ENCODE measurements at places on chromosomes 1 and 21. TPM values are rescaled to one million over a fixed set of nuclear protein-coding genes. Genes with fewer than 3 reads are reported as not detected.
A peak's percentile ranks its signal among the peaks of the same experiment; 100 is the strongest.

- peak; percentile 71 for ATAC-seq
Measured at GRCh38 chr1:230153641-230154296, 86.7 kb downstream of the GALNT2 start.

DNA sequence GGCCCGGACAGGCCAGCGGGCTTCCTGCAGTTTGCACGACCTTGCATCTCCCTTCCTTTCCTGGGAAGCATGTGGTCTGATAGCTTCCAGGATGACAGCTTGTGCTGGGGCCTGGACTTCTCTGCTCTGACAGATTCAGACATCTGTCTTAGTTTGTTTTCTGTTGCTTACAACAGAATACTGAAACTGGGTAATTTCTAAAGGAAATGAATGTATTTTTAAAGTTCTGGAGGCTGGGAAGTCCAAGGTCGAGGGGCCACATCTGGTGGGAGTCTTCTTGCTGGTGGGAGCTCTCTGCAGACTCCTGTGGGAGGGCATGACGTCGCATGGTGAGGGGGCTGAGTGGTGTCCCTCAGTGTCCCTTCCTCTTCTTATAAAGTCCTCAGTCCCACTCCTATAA, 35.3 kb upstream of the TENT5B start:
- ATAC-seq = no peak

DNA sequence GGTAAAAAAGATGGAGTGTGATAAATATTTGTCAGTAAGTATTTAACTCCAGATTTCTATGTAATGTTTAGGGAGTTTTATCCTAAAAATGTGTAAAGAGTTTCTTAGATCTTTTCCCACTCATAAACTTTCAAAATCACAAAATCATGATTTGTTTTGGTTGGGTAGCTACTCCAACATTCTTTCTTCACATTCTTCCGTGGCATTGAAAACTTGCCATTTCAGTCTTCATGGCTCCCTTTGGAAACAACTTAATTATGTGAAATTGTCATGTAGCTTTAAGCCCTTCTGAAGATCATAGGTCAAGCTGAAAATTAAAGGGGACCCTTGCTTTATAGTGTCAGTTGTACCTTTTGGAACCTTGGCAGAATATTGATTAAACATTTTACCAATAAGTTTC, 73.2 kb downstream of the ADGRL2 start:
- ATAC-seq = no peak

DNA sequence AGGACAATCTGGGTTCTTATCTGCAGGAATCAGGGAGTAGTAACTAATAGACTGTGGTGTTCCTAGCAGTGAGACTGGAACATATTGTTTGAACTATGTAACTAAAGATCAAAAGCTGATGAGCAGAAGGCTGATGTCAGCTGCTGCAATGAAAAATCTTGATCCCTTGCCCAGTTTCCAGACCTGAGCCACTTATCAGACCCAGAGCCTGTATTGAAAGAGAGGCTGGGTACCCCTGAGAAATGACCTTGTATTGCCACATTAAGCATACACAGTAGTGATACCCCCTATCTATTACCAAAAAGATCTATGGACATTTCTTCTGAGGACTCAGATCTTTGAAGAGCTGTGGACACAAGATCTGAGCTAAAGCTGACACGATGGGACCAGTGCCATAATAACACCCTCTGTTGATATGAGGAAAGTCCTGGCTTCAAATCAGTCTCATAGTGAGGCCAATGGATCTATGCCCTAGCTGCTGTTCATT, 178.0 kb upstream of the GALNT2 start:
- no peak for ATAC-seq

GRCh38 chr1:156852418-156852874, 6.5 kb downstream of the INSRR start:
- ATAC-seq = no peak

ANGPTL3 gene
- total RNA-seq = not detected

GRCh38 chr1:20183616-20184271, 2.2 kb upstream of the UBXN10 start:
- ATAC-seq = no peak

- ATAC-seq = no peak
Measured at GRCh38 chr1:101798417-101798816, 198.3 kb downstream of the OLFM3 start.

FAM72D gene
- total RNA-seq = 0.15 TPM

DNA sequence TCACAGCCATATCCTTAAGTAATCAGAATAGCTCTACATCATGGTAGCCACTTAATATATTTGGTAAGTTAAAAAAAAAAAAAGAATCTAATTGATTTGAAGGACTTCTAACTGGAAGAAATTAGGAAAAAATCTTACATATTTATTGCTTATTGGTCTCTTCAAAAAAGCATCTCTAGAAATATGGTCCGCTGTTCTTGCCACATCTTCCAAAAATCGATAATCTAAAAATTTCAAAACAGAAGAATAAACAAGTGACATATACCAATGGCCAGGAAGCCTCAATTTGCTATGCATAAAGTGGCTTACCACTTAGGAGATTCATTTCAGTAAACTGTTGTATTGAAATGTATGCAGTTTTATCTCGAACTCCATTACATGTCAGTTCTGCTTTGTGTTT, 2.3 kb downstream of the ZNHIT6 start:
- ATAC-seq = no peak

- ATAC-seq = no peak
Measured at GRCh38 chr1:164999146-164999545, 357.4 kb downstream of the LMX1A start.

DNA sequence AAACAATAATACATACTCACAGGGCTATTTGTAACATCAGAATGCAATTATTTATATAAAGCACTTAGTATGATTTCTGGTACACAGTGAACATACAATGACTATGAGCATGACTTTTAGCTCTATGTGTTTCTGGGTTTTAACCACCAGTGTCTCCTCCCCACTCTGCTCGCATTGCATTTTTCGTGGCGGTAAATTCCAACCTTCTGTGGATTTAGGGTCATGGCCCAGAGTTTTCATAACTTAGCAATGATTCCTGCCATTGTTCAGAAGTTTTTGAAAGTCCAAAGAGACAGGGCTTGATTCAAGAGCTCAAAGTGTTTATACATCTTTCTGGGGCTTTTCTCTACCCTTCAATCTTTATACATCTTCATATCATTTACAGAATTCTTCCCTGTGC, 191.3 kb downstream of the BACH1 start:
- no peak for ATAC-seq

IKBKE gene
- total RNA-seq = 2.2 TPM

DNA sequence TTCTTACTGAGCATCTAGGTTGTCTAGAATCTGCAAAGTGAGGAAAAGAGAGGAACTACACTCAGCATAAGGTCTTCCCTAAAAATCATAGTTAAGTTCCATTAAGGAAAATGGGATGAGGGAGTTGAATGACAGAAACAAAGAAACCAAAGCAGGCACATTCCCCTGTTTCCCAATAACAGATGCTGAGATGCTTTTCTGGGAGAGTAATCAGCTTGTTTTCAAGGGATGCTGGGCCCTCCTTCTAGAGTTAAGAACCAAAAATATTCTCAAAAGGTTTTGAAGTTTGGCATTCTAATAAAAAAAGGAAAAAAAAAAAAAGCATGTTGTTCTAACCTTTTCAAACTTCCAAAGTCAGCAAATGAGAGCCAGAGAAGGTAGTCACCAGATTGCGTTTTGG, 105.2 kb upstream of the ZNF648 start:
- no peak for ATAC-seq

DNA sequence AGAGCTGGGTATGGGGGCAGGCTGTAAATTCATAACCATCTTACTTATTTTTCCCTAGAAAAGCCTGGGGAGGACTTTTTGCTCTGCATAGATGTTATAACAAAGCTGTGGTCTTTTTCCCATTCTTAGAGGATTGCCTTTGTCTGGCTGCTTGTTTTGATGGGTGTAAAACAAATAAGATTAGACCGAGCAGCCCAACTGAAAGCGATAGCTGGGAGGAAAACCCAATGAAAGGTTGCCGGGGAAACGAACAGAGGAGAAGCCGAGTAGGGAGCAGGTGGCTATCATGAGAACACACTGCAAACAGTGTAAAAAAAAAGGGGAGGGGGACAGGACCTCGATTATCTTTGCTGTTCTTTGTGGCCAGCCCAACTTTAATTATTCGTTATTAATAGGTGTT, 1.9 kb downstream of the ELAVL4 start:
- ATAC-seq = no peak

GRCh38 chr1:84972377-84972987, 24.4 kb downstream of the MCOLN2 start:
- ATAC-seq = no peak

GCSAML gene
- 0.81 TPM for total RNA-seq

MX2 gene
- 14.6 TPM for total RNA-seq

GRCh38 chr1:97986041-97987005, 65.5 kb upstream of the DPYD start:
- no peak for ATAC-seq

PRAMEF5 gene
- not detected for total RNA-seq

OR6N2 gene
- total RNA-seq = not detected

DNA sequence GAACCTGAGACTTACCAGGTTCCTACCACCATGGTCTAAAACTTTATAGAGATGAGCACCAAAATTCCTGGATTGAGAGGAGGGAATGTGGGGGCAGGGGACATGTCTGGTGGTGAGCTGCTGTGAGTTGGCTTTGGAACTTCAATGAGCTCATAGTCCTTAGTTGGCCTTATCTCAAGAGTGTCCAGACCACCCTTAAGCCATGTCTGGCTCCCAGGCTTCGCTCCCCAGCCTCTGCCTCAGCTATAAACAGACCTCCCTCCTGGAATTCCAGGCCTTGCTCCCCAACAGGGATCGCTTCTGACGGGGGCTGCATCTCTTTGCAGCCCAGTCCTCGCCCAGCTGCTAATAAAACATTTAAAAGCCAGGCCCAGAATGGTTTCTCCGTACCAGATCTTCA, 19.5 kb downstream of the ATF3 start:
- no peak for ATAC-seq

COL16A1 gene
- 145 TPM for total RNA-seq

- ATAC-seq = no peak
Measured at GRCh38 chr1:76299036-76299435, 224.5 kb downstream of the ST6GALNAC3 start.

- no peak for ATAC-seq
Measured at GRCh38 chr21:18987520-18988026, 584.0 kb upstream of the TMPRSS15 start.

DNA sequence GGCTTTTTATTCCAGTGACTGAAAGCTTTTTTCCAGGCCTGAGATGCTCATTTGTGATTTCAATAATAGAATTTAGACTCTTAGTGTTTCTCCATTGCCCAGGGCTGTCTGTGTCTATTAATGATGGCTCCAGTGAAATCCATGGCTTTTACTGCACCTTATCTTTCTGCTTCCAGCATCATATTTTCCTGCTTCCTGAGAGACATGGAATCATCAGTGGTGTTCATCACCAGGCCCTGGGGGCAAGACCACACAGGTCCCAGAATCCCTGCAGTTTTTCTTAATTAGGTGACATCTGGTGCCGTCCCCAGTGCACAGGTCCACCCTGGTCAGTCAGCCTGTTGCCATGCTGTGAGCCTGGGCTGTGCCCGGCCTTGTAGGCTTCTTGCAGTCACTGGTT, 15.5 kb downstream of the NT5C1A start:
- no peak for ATAC-seq

DNA sequence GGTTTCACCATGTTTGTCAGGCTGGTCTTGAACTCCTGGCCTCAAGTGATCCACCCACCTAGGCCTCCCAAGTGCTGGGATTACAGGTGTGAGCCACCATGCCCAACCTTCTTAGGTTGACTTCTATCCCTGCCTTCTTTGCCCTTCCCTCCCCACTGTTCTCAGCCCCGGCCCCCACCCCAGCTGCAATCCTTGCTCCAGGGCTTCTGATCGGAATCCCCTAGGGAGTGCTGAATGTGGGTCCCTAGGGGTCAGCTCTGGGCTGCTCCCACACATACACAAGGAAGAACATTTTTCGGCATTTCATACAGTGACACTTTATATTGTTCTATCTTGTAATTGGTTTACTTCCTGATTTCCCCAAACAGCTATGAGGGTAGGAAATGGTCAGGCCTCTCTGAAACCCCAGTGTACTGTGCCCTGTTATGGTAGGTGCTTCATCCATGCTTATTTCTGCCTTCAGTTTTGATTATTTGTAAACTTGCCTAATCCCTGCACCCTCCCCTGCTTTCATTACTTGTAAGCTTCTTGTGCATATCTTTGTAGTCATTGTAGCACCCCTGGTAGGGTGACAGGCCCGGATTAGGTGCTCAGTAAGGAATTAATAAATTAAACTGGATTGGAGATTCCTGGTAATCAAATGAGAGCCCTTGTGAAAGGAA, 5.8 kb upstream of the SRP9 start:
- ATAC-seq = no peak

- ATAC-seq = no peak
Measured at GRCh38 chr1:13535227-13535626, 21.4 kb upstream of the LRRC38 start.

- ATAC-seq = no peak
Measured at GRCh38 chr1:226095286-226095685, 32.8 kb downstream of the H3-3A start.

DNA sequence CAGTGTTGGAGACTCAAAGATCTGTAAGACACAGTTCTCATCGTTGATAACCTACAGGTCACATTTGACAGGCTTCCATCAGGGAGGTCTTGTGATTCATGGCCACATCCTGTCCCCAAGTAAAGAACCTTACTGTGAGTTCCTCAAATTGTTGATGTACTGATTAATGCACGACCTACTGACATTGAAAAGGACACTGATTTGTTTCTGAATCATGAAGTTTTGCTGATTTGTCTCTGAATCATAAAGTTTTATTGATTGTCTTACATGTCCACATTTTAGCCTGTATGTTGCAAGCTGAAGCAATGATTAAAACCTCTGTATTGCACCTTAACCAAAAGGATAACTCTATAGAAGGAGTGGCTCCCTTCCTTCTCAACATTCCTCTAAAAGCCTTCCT, 476.3 kb upstream of the RUNX1 start:
- no peak for ATAC-seq

KDM1A gene
- total RNA-seq = 55.3 TPM

GRCh38 chr21:44353191-44353970, at the start of gene TRPM2:
TSS of gene TRPM2 (plus strand) at chr21:44353621. CDS start at chr21:44353701, 80 bp downstream.
- peak; percentile 53 for ATAC-seq

DNA sequence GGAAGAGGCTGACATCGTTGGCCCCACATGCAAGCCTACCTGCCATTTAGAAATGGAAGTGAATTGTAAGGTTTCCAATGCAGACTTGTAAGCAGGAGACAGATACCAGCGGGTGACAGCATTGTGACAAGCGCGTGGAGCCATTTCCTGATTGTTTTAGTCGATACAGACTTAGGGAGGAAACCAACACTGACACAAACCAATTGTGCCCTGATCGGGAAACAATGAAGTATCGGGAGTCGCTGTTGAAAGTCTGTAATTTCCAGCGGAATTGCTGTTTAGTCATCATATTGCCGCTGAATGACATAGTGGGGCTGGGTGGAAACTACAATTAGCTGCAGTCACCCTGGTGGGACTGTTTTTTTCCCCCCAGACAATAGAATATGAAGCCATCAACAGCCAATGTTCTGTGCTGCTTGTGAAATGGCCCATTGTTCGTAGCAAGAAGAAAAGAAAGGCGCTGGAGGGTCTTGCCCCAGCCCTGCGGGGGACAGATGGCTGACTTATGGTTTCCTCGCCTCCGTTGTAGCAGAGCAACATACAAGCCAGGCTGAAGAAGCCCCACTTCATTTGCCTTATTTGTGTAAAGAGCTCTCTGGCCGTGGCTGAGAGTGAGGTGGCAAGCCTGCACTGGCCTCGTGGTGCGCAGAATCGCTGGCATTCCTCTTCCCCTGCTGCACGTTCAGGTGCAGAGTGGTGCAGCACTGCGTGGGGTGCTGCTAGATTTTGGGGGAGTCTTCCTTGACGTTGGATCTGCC, 462.7 kb downstream of the CAMTA1 start:
- ATAC-seq = no peak

- no peak for ATAC-seq
Measured at GRCh38 chr1:201707656-201708055, 121.3 kb upstream of the IPO9 start.

CDC42SE1 gene
- 56.0 TPM for total RNA-seq
